ENCODE measurements at places on chromosomes 1 and 21.

DNA sequence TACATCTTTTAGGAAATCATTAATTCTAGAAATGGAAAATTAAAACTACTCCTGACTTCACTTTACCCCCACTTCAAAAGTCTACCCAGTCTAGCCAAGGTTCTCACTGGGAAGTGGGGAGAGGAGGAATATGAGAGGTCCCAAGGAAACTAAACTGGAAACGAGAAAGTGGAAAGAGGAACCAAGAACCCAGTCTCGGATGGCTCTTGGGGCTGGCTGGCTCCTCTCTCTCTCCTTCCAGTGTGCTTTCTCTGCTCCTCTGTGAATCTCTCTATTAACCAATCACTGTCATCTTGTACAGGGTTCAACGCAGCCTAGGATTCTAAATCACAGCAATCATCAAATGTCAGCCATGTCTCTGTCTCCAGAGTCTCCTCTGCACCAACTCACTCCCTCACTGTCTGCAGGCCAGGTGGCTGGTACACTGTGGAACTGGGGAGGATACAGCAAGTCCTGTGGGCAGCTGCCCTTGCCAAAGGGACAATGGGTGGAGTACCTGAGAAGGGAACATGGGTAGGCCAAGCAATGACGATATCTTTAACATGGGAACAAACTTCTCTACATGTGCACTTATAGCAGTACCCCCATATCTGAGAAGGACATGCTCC, 33.7 kb downstream of the GNB1 start:
- no peak for DNase-seq

DNA sequence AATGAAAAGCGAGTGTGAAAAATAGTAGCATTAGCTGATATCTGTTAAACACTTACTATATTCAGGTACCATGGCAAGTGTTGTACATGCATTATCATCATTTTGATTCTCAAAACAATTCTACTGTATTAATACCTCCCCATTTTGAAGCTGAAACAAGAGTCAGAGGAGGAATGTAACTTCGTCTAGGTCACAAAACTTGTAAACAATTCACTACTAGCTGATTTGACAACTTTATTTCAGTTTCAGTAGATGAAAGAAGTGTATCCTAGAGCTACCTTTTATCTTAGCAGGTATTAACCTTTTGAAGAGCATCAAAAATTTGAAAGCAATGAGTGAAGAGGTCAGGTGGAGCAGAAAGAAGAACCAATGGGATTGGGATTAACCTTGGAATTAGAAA, 1.6 kb downstream of the CD84 start:
- DNase-seq = no peak

GRCh38 chr1:218462116-218462515, 117.0 kb downstream of the TGFB2 start:
- no peak for DNase-seq

GRCh38 chr1:233721004-233721595, 107.2 kb downstream of the KCNK1 start:
- no peak for DNase-seq

DNA sequence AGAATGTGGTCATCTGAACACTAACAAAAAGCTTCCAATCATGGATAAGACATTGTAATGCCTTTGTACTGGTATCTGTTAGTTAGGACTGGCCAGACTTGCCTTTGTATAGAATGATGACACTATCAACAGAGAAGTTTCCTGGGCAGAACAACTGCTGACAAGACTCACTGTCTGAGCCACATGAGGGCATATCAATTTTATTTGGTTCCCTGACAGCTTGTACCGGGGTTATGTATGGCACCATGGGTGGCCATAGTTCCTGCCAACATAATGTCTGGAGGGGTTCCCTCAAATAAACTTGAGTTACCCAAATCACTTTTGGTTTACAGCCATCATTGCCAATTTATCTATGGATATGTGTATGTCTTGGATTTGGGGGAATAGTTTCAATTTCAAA, 13.6 kb upstream of the H3-3A start:
- DNase-seq = no peak

DNA sequence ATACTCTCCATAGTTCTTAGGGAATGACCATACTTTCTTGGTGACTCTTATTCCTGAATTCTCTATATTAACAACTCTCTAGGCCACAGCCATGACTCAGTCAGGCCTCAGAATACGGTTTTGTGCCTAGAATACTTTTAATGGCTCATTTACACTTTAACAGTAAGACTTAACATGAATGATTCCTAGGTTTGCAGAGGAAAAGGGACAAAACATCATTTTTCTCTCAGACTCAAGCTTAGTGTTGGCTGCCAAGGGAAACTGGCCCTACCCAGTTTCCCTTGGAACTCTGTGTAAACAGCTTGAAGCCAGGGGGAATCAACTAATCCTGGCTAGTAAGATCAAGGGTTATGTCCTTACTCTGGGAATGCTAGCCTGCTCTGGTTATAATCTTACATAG, 164.9 kb upstream of the PKN2 start:
- no peak for DNase-seq

- peak; percentile 47 for DNase-seq
Measured at GRCh38 chr1:100443811-100444571, 91.7 kb downstream of the CDC14A start.

- no peak for DNase-seq
Measured at GRCh38 chr1:48016515-48016914, 19.3 kb upstream of the TRABD2B start.
